ENCODE measurements at places on chromosomes 5 and 9. TPM values are rescaled to one million over a fixed set of nuclear protein-coding genes. Genes with fewer than 3 reads are reported as not detected.

The C5orf15 gene
- 25.5 TPM for polyA plus RNA-seq

The IL4 gene
- polyA plus RNA-seq: not detected

The CATSPER3 gene
- not detected for polyA plus RNA-seq

The TLR4 gene
- 2.2 TPM for polyA plus RNA-seq

The HMGXB3 gene
- polyA plus RNA-seq: 15.4 TPM

The EGR1 gene
- 32.3 TPM for polyA plus RNA-seq

The TLN1 gene
- polyA plus RNA-seq: 106 TPM

Data from IgD-negative memory B cell (primary cell).